ENCODE measurements at places on chromosomes 6 and 20.

- no peak for DNase-seq
Observed at GRCh38 chr6:95274686-95275235, 302.6 kb upstream of the MANEA start.

- DNase-seq: no peak
Observed at GRCh38 chr20:20267685-20268370, 100.1 kb upstream of the INSM1 start.

DNA sequence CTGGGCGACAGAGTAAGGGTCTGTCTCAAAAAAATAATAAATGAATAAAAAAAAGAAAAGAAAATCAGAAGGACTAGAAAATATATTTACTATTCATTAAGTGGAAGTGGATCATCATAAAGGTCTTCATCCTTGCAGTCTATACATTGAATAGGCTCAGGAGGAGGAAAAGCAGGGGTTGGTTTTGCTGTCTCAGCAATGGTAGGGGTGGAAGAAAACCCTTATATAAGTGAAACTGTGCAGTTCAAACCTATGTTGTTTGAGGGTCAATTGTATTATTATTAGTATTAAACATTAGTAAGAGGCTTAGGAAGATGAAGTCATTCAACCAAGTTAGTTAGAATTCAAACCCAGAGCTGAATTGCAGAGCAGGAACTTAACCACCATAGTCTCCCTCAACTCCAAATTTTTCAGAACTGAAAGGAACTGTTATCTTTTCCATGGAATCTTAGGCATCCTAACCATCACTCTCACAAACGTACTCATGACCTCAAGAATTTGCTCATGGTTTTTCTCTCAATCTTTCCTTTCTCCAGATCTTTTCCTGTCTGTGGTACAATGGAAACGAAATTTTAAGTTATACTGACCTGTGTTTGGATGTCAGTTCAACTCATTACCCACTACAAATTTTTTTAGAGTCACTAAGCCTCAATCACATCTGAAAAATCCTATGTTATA is 7.7 kb upstream of the SMIM13 start:
- no peak for DNase-seq

GRCh38 chr6:18022398-18023231 is 35.2 kb upstream of the KIF13A start:
- no peak for DNase-seq

DNA sequence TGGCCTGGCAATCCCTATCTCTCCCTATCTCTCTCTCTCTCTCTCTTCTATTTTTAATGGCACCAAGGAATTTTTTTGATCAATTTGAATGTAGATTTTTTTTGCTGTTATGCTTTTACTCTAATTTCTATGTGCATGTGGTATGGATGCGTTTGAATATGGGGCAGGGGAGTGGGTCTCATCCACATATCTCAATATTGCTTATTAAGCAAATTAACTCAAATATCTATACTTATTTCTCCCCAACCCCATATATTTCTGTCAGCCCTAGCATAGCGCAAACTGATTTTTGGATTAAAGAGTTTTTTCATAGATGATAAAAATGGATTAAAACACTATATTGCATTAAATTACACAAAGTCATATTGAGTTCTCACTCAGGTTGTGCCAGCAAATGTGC is 210.2 kb downstream of the KHDRBS2 start:
- no peak for DNase-seq

DNA sequence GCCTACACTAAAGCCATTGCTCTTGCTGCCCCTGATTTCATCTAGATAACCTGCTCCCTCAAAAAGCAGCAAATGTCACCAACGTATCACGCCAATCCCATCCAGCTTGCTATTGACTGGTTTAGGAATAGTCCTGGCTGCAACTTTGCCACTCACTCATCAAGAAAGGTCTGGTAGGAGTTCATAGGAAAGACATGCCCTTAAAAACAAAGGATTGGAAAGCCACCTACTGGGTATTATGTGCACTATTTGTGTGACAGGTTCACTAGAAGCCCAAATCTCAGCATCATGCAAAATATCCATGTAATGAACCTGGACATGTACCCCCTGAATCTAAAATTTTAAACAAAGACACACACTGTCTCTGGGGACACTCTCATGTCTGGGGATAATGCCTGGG is 170.4 kb upstream of the COL21A1 start:
- no peak for DNase-seq
